ENCODE measurements at places on chromosomes 11 and 22. TPM values are rescaled to one million over a fixed set of nuclear protein-coding genes. Genes with fewer than 3 reads are reported as not detected.

The RAB38 gene
- total RNA-seq: 4.0 TPM

The ASRGL1 gene
- 13.6 TPM for total RNA-seq

The MOGAT2 gene
- not detected for total RNA-seq

The FGF4 gene
- total RNA-seq: not detected

The MAJIN gene
- not detected for total RNA-seq

The PIK3IP1 gene
- 52.7 TPM for total RNA-seq

The MORC2 gene
- total RNA-seq: 17.0 TPM

The CDON gene
- total RNA-seq: 159 TPM

The OR5A1 gene
- total RNA-seq: not detected

The PTDSS2 gene
- 35.3 TPM for total RNA-seq

The OR10D3 gene
- not detected for total RNA-seq

The SLC16A8 gene
- 0.38 TPM for total RNA-seq

The MS4A10 gene
- not detected for total RNA-seq

The ANO9 gene
- total RNA-seq: 3.6 TPM

The ANAPC15 gene
- 26.9 TPM for total RNA-seq

The SAA4 gene
- 3.2 TPM for total RNA-seq

The UPK3A gene
- not detected for total RNA-seq

The CDC42BPG gene
- 0.19 TPM for total RNA-seq

All from omental fat pad (tissue), 4 donors.